ENCODE measurements at places on chromosomes 13 and 19.

DNA sequence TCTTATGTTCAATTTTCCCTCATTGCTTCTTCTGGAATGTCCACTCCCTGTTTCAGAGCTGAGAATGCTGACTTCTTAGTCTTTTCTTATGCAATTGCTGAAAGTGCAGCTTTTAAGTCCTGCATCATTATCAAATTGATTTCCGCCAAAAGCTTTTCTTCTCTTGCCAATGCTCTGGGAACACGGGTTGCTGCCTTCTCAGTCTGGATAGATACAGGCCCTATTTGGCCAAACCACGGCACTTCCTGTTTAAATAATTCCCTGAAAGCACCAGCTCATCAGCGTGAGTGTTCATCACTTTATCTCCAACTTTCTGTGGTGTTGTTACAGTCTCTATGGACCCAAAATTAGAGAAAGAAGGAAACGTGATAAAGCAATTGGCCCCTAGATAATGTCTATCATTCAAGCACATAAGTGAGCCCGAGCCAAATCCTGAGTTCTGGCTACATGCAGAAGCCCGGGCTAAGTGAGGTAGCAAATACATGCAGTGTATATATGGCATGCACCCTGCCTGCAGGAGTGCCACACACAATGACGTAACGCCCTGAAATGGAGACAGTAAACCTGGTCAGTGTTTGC lies 85.7 kb downstream of the CYSLTR2 start:
- DNase-seq: no peak

DNA sequence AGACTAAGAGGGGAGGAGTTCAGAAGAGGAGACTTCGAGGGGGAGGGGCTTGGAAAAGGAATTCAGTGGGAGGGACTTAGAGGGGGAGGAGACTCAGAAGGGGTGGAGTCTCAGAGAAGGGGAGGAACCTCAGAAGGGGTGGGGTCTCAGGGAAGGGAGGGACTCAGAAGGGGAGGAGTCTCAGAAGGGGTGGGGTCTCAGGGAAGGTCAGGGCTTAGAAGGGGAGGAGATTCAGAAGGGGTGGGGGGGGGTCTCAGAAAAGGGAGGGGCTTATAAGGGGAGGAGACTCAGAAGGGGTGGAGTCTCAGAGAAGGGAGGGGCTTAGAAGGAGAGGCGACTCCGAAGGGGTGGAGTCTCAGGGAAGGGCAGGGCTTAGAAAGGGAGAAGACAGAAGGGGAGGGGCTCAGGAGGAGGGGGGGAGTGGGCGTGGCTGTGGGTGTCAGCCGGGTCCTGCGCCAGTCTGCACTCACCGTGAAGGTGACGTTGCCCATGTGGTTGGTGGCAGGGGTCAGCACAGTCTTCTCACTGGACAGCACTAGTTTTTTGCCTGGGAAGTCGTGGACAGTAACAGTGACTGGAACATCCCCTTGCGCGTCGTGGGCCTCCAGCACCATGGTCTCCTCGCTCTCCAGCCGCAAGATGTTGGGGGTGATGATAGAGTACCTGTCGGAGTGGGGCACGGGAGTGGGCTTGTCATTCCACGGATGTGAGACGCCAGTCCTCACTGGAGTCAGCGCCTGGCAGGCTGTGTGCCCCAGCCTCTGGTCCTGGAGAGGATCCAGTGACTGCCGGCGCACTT lies 1.5 kb downstream of the C3 start:
- DNase-seq: peak; percentile 54

DNA sequence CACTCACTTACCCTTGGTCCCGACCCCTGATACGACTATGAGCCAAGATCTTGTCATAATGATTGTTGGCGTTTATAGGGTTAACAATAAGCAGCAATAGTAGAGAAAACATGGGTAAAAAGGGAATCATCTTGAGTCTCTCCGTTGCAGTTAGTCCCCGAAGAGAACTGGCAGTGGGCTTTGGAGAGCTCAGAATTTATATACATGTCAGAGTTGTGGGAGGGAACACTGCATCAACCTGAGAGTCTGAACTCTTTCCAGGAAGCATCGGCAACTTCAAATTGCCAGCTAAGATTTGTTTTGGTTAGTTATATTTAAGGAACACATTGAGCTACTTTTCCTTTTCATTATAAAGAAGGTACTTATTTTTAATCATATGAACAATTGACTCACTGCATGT lies at the start of gene POSTN:
Gene POSTN (minus strand): TSS at position 172 of the 400 bp plus-strand sequence. CDS start 42 bp downstream, at position 130.
- DNase-seq: no peak

DNA sequence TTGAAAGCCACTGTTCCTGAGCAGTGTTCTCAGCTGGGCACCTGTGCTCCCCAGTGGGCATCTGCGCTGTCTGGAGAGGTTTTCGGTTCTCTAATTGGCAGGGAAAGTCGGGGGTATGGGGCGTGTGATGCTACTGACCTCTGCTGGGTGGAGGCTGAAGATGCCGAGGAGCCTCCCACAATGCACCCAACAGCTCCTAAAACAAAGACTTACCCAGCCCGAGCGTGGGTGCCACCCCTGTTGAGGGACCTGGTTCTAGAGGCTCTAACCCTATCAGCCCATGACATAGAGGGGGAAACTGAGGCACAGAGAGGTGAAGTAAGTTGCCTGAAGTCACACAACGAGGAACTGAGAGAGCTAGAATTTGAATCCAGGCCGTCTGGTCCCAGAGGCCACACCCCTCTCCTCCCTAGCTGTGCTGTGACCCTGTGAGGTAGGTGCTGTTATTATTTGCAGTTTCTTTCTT lies 2.3 kb downstream of the SPACA4 start:
- DNase-seq: peak; percentile 65

DNA sequence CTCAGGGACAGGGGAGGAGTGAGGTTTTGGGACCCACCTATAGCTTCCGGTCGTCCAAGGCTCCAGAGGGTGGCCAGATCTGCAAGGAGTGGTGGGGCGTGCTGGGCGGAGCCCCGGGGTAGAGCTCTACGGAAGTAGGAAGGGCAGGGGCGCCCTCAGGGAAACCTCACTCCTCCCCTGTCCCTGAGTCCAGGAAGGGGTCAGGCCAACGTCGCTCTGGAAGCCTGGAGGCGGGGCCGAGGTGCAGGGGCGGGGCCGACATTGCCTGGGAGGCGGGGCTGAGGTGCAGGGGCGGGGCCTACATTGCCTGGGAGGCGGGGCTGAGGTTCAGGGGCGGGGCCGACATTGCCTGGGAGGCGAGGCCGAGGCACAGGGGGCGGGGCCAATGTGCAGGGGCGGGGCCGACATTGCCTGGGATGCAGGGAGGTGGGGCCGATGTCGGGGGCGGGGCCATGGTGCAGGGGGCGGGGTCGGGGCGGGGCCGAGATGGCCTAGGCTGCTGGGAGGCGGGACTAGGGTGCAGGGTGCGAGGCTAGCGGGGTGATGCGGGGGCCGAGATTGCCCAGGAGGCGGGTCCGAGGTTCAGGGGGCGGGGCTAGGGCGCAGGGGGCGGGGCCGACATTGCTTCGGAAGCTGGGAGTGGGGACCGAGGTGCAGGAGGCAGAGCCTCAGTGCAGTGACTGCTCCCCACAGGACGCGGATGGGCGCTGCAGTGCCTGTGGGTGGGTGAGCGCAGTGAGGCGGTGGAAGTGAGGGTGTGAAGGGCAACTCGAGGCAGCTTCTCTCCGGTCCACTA lies 4.9 kb upstream of the PALM start:
- DNase-seq: peak; percentile 81

- DNase-seq: no peak
Measured at GRCh38 chr19:18790566-18791314, at the start of gene COMP. TSS of gene COMP (minus strand) at chr19:18791305. CDS start at chr19:18791269, 36 bp downstream.

DNA sequence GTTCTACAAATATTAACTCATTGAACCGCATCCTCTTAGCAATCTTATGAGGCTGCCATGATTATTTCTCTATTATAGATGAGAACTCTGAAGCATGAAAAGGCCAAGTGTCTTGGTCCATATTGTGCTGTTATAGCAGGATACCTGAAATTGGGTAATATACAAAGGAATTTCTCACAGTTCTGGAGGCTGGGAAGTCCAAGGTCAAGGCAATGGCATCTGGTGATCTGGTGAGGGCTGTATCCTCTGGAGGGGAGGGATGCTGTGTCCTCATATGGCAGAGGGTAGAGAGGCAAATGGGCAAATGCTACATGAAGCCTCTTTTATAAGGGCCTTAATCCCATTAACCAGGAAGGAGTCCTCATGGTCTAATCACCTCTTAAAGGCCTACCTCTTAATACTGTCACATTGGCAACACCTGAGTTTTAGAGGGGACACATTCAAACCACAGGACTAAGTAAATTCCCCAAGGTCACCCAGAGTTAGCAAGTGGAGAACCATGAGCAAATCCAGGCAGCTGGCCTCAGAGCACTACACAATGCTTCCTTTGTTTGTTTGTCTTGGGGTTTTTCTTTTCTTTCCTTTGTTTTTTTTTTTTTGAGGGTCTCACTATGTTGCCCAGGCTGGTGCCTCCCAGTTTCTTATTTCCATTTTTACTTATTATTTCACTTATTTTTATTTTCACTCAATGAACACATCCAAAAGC lies 55.9 kb upstream of the LATS2 start:
- no peak for DNase-seq

- DNase-seq: no peak
Measured at GRCh38 chr13:28012896-28013295, 24.4 kb upstream of the URAD start.

DNA sequence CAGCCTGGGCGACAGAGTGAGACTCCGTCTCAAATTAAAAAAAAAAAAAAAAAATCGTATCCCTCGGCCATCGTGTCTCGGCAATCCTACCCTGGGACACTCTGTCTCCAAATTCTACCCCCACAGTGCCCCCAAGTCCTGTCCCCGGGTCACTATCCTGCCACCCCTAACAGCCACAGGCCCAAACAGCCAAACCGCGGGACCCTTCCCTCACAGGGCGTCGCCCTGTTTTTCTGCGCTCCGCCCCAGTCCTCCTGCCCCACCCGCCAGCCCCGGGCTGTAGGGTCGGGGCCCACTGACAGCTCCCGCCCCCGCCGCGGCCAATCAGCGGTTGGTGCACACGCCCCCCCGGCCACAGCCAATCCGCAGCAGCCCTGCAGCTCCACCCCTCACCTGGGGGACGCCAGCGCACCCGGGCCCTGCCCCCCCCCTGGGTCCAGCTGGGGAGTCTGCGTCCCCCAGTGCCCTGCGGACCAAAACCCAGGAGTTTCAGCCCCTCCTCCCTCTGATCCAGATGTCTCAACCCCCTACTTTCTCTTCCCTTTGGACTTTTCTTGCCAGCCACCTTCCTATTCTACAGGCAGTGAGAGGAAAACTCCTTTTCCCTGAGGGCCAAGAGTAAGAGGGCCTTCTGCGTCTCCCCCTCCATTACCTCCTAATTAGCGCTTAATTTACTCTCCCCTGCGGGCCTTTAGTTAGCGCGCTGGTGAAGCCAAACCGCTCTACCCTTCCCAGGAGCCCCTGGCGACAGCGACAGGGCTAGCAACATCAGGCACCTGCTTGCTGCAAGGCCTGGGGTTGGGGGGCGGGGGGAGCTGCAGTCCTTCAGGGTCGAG lies 1.5 kb upstream of the BCAT2 start:
- DNase-seq: peak; percentile 84

- no peak for DNase-seq
Measured at GRCh38 chr13:46643165-46643777, 90.3 kb downstream of the LRCH1 start.

GRCh38 chr13:28640861-28641599 lies 17.9 kb upstream of the POMP start:
- DNase-seq: no peak

DNA sequence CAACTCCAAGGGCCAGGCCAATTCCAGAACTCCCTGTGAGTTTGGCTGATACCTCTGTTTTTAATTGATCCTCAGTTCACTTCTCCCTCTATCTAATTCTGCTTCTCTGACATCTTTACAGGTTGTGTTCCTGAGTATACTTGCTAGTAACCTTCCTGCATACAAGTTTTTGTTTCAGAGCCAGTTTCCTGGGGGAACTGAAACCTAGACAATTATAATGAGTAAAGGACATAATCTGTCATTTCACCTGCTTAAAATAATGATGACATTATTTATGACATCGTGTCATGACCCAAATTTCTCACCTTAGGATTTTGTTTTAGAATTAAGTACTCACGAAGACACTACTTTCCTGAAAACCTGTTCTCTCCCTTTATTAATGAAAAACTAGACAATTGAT lies 12.5 kb upstream of the MYCBP2 start:
- no peak for DNase-seq

GRCh38 chr19:48968179-48968661 lies 3.1 kb downstream of the FTL start:
- no peak for DNase-seq

GRCh38 chr13:94706101-94706842 lies 6.1 kb downstream of the SOX21 start:
- DNase-seq: no peak

- DNase-seq: no peak
Measured at GRCh38 chr13:31426395-31426794, 226.6 kb downstream of the B3GLCT start.

DNA sequence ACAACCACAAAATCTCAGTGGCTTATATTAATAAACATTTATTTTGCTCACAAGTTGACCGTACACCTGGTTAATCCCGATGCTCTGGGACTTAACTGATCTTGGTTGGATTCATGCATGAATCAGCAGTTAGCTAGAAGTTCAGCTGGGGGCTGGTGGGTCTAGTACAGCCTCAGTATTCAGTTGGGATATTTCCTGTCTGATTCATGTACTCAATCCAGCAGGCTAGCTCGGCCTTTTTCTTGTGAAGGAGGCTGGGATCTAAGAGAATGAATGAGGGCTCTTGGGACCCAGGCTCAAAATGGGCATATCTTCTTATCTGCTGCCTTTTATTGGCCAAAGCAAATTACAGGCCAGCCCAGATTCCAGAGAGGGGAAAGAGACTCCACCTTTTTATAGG lies 178.8 kb downstream of the KCTD12 start:
- no peak for DNase-seq

GRCh38 chr19:1512671-1513498 lies at the start of gene ADAMTSL5:
TSS of gene ADAMTSL5 (minus strand) at chr19:1513019. CDS start at chr19:1510943, 2,076 bp downstream.
- DNase-seq: peak; percentile 80

- no peak for DNase-seq
Measured at GRCh38 chr13:25046274-25046984, 49.5 kb upstream of the PABPC3 start.

- DNase-seq: no peak
Measured at GRCh38 chr19:54515156-54515555, 12.5 kb downstream of the LAIR2 start.

DNA sequence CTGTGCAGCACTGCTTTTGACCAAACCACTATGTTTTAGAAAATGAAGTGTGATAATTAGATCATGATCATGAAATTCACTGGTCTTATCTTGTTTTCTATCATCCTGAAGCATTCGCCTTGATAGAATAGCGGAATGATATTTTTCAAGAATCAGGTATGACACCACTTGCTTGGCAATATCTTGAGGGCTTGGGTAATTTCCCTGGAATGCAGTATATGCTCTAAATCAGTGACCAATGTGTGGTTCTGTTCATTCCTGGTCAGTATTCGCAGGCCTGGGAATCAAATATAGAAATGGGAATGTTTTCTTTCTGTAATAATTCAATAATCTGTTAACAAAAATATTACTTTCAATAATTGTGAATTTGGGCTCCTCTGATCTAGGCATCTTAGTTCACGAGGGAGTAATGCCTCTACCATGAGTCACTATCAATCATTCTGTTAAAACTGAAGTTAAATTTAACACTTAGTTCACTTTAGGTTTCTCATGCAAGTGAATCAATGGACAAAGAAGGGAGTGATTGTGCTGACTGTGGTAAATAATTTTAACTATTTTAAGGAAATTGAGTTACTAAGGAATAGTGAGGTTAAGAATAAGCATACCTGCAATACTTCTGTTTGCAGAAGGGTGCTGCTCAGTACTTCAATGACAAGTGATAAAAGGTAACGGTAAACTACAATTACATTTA lies 137.9 kb downstream of the PCDH20 start:
- DNase-seq: no peak

All from activated T-cell treated with anti-CD3 and anti-CD28 coated beads, Interleukin-2, amount 50 U/mL, for 48 hours (primary cell).